ENCODE measurements at places on chromosomes 7 and 10.

DNA sequence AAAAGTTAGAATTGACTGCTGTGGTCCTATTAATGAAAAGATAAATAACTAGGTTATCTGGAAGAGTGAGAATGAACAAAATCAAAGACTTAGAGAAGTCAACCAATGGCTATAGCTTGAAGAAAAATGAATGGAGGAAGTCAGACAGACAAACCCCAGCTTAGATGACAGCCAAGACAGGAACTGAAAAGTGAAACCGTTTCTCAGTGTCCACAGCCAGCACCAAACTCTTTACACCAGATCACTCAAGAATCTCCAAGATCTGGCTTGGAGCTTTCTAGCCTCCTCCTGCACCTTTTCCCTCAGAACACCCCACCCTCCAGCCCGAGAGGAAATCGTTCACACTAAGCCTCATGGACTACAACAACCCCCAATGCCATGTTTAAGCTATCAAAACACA, 167.0 kb downstream of the SFMBT2 start:
- DNase-seq: no peak

DNA sequence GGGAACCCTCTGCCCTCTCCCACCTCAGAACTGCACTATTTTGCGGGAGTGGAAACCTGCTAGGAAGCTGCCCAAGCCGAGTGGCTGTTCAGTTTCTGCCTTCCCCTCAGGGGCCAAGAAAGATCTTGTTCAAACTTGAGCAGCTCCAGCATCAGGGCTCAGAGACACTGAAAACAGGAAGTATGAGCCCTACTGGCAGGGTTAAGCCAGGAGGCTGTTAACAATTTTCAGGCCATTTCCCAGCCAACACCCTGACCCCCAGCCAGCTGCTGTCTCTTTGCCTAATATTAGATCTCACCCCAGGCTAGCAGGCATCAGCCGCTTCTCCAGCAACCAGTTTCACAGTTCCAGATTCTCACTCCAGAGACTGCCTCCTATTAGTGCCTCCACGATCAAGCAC, 9.2 kb downstream of the PLAU start:
- no peak for DNase-seq

- no peak for DNase-seq
These were observed 766 bp downstream of the BAMBI start for GRCh38 chr10:28677888-28678686.

GRCh38 chr10:112308125-112308502, 24.9 kb downstream of the TECTB start:
- DNase-seq: no peak

GRCh38 chr7:149432121-149432691, 28.7 kb downstream of the ZNF777 start:
- DNase-seq: no peak

DNA sequence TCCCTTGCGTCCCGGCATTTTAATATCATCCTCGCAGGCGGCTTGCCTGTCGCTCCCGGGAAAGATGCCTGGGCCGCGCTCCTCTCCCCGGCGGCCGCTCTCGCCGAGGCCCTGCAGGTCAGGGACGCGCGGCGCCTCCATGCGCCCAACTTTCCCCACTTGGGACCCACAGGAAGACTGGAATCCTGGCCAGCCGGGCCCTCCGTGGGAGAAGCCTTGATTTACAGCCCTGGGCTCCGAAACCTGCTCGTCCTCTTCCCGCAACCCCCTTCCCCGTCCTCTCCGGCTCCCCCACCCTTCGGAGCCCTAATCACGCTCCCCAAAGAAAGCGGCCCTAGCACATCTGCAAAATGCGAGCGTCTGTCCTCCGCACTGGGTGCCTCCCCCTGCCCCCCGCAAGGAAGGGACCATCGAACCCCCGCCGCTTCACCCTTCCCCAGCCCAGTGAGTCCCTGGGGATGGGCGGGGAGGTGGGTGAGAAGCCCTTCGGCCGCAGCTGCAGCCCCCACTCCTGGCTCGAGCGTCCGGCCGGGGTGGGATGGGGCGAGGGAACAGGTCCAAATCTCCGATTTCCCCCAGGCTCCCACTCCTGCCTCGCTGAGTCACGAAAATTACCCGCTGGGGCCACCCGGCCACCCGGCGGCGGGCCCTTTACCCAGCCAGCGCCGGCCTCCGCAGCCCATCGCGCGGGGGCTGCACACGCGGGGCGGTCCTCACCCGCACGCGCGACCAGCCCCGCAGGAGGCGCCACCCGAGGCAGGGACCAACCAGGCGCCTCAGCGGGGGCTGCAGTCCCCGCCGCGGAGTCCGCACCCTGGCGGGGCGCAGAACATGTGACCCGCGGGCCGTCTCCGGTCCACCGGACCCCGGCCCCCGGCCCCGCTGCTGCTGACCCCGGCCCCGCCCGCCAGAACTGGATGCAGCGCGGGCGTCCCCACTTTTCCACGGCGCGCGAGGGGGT, 695 bp downstream of the HSPA12A start:
- DNase-seq: peak; percentile 10

All from NCI-H1930 (cell line).